ENCODE measurements at places on chromosomes 2 and 18.

DNA sequence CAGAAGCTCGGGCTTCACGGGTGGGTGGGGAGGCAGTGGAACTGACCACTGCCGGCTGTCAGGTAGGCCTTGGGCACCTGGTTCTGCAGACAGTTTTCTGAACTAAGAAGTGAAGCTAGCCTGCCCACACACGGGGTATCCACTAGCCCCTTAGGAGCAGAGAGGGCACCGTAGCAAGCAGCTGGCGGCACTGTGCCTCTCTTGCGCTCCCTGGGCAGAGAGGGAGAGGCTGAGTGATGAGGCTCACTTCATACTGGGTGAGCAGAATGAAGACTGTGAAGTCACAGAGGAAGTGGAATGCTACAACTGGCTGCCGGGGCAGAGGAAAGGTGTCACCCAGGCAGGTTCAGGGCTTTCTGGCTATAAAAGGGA is 753 bp downstream of the ITPRIPL1 start:
- DNase-seq, result no peak

- no peak for DNase-seq
Observed at GRCh38 chr2:205636549-205637319, 45.6 kb upstream of the NRP2 start.

DNA sequence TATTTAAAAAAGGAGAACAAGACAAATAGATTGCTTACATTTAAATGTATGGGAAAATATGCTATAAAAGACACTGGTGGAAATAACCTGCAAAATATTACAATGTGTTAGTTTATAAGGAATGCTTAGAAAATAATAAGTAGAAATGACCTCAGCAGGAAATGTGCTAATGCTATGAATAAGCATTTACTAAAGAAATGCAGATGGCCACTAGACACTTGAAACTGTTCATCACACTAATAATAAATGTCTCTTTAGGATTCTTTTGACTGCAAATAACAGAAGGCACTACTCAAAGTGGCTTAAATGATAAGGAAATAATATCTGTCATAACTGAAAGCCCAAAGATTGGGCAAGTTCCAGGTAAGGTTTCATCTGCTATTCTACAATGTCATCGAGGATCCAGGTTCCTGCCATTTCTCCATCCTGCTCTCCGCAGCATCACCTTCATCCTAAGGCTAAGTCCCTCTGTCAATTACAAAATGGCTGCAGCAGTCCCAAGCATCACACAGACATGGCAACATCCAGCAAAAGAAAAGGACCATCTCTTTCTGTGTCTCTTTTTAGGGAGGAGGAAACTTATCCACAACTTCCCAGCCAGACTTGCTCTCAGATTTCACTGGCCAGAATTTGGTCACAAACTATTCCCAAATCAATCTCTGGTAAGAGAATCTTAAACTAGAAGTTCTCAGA is 21.9 kb downstream of the METTL8 start:
- no peak for DNase-seq

DNA sequence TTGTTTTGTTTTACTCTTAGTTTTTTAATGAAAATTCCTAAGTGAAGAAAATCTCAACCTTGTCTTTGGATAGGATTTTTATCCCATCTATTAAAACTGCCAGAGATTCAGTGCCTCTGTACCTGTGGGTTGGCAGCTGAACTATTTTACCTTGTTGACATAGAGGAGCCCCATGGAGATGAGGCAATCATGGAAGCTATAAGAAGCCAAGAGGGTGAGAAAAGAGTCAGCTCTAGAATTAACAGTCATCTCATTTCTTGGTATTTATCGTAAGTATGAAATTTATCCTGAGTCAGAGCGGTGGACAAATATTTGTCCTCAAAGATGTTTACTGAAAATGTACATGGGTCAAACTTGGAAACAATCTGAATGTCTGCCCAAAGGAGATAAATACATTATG is 35.8 kb upstream of the PGAP1 start:
- DNase-seq, result no peak

- DNase-seq, result no peak
Observed at GRCh38 chr18:46728219-46728930, 28.5 kb downstream of the ST8SIA5 start.
